ENCODE measurements at places on chromosomes 12 and 14.

DNA sequence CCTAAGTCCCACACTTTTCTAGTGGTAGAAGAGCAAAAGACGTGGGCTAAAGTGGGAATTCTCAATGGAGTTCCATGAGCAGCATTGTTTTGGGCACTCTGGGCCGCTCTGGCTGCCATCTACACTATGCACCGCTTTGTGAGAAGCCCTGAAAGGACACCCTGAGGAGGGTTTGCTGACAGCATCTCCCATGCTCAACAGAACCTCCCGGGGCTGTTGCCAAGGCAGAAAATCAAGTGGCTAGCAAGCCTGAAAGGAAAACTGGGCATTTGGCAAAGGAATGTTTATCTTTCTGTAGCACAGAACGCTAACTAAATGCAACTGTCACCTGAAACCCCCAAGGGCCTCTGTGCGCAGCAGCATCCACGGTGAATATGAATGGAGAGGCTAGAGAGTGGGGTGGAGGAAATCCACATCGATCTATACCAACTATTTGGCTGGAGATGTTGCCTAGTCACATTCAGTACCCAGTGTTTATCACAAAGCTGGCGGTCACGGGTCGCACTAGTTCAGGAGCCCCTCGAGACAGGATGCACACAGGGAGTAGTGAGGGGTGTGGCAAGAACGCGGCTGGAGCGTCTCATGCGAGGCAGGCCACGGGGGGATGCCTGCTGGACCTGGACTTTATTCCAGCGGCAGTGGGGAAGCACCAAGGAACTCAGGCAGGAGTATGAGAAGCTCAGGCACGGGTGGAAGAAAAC is 14.2 kb downstream of the APPL2 start:
- DNase-seq: no peak

- DNase-seq: peak; percentile 83
These were observed 319.2 kb downstream of the BCL11B start for GRCh38 chr14:98952593-98953350.

DNA sequence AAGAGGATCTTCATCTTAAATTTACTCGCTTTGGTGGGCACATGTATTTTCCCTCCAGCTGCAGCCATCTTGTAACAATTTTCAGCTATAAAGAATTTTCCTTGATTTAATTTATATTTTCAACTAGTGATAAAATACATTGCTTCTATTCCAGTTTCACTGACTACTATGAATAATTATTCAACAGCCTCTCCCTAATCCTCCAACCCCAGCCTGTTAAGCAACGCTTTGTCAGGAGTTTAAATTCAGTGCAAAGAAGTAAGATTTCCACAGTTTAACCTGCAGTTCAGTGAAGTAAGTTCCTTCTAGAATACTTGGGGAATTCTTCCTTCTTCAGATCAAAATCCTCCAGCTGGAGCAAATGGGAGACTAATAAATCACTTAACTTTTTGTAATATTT is 180.2 kb downstream of the MSRB3 start:
- DNase-seq: no peak

GRCh38 chr14:66137081-66137480 is 349.1 kb upstream of the CCDC196 start:
- no peak for DNase-seq

- peak; percentile 28 for DNase-seq
These were observed 27.2 kb upstream of the MDM2 start for GRCh38 chr12:68780731-68781130.

- peak; percentile 47 for DNase-seq
These were observed 29.0 kb downstream of the SLC2A3 start for GRCh38 chr12:7907009-7907408.

- peak; percentile 70 for DNase-seq
These were observed 98.4 kb upstream of the SLC38A2 start for GRCh38 chr12:46470975-46471374.

DNA sequence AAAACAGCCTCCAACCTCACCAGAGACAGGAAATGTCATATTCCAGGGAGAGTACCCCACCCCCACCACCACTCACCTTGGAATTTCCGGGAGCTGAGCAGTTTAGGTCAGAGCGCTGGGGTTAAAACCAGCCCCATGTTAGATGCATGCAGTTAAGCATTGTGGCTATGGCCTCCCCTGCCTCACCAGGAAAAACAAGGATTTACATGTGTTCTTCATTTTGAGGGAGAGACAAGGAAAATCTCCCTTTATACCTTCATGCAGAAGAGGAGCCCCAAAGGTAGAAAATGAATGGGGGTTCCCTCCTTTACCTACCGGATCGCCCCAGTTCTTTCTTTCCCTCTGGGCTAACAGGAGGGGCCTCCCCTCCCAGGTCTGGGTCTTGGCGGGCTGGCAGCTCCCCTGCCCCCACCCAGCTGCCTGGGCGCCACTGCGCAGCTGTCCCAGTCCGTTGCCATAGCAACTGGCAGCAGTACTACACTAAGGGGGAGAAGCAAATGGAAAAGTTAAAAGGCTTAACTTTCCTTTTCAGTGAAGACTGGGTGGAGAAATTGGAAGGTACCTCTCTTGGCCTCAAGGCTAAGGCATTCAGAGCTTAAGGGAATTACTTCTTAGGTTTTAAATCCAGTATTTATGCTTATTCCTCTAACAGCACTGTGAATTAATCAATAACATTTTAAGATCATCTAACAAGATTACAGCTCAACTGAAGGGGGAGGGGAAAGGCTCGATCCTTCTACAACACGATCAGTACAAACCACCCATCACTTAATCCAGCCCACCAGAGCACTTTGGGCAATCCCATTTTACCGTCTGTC is 20.5 kb downstream of the CBX5 start:
- DNase-seq: peak; percentile 70

GRCh38 chr14:79764323-79764722 is 447.0 kb downstream of the DIO2 start:
- DNase-seq: no peak

DNA sequence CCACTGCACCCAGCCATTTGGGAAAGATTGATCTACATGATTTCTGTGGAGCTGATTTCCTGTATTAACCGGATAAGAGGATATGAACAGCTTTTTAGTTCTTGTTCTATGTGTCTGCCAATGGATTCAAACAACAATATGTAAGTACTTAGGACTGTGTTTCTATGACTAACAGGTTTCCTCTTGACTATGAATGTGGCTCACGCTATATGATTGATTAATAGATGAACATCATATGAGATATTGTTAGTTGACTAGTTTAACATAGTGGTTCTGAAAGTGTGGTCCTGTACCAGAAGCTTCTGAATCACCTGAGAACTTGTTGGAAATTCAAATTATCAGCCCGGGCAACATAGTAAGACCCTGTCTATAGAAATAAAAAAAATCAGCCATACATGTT is 12.8 kb upstream of the CSRP2 start:
- no peak for DNase-seq

GRCh38 chr14:22872033-22872832 is 693 bp downstream of the LRP10 start:
- peak; percentile 82 for DNase-seq
